ENCODE measurements at places on chromosomes 16 and 17.

DNA sequence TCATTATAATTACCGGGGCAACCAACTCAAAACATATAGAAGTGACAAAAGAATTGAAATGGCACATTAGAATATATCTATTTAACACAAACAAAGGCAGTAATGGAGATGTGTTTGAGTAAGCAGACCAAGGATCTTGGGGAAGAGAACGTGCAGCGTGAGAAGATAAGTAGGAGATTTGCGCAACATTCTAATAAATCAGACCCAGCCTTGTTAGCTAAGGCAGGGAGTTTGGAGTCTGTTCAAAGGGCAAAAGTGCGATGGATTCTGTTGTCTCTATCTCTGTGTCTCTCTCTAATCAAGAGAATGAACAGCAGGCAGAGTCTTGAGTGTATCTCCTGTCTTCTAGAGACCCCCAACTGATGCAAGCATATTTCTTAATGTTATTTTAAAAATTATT, 55.0 kb upstream of the FA2H start:
- no peak for DNase-seq

DNA sequence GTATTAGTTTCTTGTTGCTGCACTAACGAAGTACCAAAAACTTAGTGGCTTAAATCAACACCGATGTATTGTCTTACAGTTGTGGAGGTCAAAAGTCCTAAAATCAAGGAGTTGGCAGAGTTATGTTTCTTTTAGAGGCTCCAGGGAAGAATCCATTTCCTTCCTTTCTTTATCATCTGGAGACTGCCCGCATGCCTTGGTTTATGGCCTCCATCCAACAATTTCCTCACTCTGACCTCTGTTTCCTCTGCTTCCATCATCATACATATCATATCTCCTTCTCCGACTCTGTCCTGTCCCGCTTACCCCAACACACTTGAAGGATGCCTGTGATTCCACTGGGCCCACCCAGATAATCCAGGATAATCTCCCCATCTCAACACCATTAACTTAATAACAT, 627.8 kb downstream of the KCNJ2 start:
- DNase-seq, result no peak

DNA sequence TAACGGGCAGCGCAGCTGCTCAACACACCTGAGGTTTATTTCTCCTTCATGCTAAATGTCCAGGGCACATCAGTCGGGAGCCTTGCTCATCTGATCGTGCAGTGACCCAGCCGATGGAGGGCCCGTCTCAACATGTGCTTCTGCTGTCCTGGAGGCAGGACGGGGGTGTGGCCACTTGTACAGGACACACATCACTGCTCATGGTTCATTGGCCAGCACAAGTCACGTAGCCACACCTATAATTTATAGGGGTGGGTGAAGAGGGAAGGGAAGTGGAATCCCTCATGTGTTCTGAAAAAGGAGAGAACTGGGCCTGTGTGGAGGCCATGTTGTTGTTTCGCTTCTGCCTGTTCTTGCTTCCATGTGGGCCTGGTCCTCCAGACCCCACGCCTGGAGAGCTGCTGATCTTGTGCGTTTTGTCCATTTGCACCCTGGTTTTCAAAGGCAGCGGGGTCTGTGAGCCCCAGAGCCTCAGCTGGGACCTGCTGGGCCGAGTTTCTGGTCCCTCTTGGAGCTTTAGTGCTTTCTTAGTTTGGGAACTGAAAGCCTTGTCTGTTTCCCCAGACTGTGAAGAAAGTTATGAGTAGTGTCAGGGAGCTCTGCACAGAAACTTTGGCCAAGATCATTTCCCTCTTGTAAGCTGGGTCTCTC, 60.5 kb downstream of the CMIP start:
- DNase-seq, result no peak

- no peak for DNase-seq
Observed at GRCh38 chr16:27820646-27821345, 242.7 kb downstream of the GSG1L start.

GRCh38 chr16:83343935-83344366, 463.8 kb upstream of the HSBP1 start:
- peak; percentile 82 for DNase-seq

DNA sequence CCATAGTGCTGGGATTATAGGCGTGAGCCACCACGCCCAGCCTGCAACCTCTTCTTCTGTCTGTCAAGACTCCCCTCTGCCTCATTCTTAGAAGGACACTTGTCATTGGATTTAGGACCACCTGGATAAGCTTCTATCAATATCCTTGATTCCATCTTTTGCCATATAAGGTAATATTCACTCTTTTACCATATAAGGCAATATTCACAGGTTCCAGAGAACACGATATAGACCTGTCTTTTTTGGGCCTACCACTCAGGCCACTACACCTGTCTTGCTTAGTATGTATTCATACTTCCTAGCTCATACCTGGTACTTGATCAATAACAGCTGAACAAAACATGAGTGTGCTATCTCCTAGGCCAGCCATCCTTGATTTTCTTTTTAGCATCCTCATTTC, 149.2 kb upstream of the TOX3 start:
- no peak for DNase-seq

DNA sequence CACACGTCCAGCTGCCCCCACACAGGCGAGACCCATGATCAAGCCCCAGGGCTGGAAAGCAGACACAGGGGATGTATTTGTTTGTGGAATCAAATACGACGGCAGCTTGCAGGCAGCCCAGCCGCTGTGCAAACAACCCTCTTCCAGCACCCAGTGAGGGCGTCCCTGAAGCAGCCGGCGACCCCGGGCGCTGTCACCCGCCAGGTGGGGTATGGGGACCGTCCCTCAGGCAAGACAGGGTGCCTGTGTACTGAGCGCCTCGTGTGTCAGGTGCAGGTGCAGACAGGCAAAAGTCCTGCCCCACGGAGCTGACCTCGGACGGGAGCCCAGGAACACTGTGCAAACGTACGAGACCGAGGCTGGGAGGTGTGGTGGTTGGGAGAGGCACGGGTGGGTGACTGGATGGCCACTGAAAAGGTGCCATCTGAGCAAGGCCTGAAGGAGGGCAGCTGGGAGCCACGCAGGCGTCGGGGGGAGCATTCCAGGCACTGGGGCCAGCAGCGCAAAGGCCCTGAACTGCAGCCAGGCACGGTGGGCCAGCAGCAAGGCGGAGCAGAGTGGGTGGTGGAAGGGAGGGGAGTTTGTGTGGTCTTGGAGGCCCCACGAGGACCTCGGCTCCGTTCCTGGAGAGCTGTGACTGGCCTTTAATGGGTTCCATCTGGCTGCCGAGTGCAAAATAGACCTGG, 48.5 kb downstream of the CBFA2T3 start:
- no peak for DNase-seq

- DNase-seq, result no peak
Observed at GRCh38 chr17:13000561-13000960, 17.3 kb downstream of the ELAC2 start.

GRCh38 chr16:69566240-69566980, 644 bp downstream of the NFAT5 start:
- no peak for DNase-seq

DNA sequence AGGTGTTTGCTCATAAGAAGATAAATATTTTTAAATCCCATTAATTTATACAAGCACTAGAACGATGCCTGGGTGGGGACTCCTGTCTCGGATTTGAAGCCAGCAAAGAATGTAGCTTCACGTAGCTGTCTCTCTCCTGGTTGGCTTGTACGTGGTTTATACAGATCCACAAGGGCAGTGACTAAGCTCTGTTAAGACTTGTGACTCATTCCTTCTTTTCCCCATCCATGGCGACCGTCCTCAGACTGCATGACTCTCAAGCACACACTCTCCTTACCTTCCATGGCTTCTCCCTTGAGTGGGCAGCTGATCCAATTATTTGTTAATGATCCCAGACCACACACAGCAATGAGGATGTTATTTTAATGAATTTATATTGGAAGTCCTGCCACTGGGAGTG, 679.7 kb upstream of the SOX9 start:
- no peak for DNase-seq

DNA sequence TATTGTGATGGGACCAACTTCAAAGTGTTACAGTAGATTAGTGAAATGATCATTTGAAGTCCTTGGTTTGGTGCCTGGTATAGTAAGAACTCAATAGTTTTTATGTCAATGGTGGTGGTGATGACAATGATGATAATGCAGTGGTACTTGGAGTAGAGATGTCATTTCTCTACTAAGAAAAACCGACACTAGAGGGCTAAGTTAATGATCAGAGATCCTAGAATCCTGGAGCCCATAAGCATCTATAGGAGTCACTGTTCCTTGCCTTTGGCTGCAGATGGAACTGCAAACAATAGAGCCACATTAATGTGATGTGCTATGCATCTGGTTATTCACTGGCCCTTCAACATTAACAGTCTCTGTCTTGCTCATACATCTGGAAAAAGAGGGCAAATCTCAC, 103.8 kb downstream of the ANKFN1 start:
- DNase-seq, result no peak

- DNase-seq, result no peak
Observed at GRCh38 chr17:81909966-81910839, 996 bp downstream of the PCYT2 start.

- DNase-seq, result no peak
Observed at GRCh38 chr16:13390093-13390985, 488.9 kb downstream of the SHISA9 start.

DNA sequence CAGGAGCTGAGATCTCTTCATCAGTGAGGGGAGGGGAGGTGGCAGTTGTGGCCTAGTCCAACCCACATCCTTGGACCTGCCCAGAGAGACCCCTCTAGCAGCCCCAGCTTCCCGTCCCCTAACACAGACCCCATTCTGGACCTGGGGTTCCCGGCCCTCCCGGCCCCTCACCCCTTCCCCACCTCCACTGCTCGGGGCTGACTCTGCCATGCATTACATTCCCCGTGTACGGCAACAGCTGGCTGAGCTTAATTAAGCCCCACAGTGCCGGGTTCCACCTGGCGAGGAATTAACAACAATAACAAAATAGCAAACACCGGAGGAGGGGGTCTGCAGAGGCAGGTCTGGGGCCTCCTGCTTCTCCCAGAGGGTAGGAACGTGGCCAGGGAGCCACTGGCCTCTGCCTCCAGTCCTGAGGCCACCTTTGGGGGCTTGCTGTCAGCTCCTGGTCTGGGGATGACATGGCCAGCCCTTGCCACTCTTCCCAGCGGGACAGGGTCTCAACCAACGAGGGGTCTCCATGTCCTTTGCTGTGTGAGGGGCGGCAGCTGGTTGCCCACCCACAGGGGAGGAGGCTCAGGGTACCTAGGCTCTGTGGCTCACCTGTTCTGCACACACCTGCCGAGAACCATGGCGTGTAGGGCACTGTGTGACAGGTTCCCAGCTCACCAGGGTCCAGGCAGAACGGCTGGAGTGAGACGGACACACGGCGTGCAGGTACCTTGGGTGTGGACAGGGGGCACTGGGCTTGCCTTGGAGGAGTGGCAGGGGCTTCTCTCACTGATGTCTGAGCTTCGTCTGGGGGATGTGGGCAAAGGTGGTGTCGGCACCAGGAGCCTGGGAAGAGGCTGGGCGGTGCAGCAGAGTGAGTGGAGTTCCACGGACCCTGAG, 46.9 kb upstream of the CBFA2T3 start:
- no peak for DNase-seq

GRCh38 chr17:45370949-45371413, 54.2 kb upstream of the MAP3K14 start:
- DNase-seq, result no peak

GRCh38 chr17:11485336-11486100, 112.8 kb upstream of the DNAH9 start:
- no peak for DNase-seq

- no peak for DNase-seq
Observed at GRCh38 chr16:53374800-53375199, 59.5 kb upstream of the RBL2 start.

- no peak for DNase-seq
Observed at GRCh38 chr17:47690121-47690520, 3.8 kb upstream of the TBKBP1 start.

- no peak for DNase-seq
Observed at GRCh38 chr16:85752511-85753420, 1.9 kb upstream of the C16orf74 start.

DNA sequence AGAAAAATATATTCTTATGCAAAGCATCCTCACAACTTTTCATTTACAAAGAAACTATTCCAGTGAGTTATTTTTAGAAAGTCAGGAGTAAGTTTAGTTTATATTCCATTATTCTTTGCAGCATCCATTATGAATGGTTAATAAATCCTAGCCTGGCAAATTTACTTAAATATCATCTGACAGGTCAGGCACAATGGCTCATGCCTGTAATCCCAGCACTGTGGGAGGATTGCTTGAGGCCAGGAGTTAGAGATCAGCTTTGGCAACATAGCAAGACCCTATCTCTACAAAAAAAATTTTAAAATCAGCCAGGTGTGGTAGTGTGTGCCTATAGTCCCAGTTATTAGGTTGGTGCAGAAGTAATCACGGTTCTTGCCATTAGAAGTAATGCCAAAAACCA, 12.9 kb downstream of the ESRP2 start:
- DNase-seq, result no peak

DNA sequence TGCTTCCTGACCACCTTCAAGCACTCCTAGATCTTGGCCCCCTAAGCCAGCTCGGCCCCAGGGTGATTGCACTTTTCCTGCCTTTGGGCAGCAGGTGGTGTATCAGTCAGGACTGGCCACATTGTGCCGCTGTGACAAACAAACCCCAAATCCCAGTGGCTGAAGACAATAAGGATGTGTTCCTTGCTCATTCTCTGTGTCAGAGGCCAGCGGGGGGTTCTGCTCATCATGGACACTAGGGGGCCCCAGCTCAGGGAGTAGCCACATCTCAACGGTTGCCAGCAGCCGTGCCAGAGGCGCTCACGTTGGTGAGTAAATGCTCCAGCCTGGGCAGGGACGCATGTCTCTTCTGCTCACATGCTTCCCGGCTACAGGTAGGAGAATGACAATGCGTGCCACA, 60.4 kb downstream of the ZDHHC7 start:
- no peak for DNase-seq

DNA sequence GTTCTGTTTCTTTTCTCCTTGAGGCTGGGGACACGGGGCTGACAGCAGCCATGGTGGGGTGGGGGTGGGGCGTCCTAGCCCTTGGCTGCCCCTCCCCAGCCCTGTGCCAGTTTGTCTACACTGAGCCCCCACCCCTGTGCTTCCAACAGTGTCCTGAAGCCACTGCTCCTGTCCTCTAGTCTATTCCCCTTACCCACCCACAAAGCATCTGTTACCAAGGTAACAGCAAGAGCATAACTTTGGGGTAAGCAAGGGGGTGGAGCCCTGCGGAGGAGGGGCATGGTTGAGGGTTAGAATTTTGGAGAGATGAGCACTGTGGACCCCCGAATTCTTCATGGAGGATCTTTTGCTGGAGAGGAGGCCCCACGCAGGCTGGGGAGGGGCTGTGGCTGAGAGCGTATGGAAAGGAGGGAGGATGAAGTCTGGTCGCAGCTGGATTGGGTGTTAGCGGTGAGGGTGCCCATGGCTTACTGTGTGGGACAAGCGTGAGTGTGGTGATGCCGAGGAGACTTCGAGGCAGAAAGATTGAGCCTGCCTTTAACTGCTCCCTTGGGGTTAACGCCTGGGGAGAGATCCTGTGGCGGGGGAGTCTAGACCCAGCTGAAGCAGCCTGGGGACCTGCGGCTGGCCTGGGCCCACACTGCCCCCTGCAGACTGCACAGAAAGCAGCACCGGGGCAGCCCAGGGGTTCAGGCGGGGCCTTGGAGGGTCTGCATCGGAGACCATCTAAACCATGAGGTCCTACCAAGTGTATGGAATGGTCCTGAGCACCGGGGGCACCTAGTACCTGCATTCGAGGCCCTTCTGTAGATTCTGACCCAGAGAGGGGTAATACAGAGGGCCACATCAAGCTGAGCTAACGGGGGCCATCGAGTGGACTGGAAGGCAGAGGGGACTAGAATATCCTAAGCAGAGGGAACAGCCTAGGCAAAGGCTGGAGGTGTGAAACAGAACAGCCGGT, 6.1 kb upstream of the STAC2 start:
- no peak for DNase-seq

Measured in smooth muscle cell of the brain vasculature (primary cell).